ENCODE measurements at places on chromosomes 2 and 18.

DNA sequence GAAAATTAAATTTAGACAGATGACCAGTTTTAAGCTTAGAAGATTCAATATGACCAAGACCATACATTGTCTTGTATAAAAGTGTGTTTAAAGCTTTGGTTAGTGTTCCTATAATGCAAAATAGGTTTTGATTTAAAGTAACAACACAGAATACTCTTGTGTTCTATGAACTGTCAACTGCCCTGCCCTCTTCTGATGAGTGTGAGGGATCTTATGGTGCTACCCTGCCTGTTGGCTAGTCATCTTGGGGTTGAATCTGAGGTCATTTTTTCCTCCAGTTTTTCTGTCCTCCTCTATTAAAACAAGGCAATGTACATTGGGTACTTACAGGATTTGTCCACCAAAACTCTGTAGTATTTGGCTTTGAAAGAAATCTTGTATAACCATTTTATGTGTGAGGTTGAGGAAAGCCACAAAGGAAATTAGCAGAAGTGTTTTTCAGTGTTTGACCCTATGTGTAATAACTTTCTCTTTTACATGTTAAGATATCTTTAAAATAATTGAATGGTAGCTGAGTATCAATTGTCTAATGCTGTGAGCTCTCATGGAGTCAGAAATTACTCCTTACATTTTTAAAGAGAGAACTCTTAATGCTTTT, 129.1 kb downstream of the SPTBN1 start:
- DNase-seq: no peak

DNA sequence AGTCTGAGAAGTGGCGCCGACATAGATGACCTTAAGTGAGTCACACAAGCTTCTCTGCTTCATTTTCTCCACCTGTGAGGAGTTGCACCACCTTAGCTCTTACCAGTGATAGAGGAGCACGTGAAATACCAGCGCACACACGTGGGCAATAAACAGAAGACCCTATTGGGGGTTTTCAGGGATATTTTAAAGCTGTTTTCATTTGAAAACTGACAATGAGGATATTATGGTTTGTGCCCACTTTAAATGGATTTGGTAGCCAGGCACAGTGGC, 47.3 kb upstream of the FZD7 start:
- DNase-seq: no peak

GRCh38 chr2:8889978-8890377, 52.6 kb upstream of the KIDINS220 start:
- DNase-seq: no peak

DNA sequence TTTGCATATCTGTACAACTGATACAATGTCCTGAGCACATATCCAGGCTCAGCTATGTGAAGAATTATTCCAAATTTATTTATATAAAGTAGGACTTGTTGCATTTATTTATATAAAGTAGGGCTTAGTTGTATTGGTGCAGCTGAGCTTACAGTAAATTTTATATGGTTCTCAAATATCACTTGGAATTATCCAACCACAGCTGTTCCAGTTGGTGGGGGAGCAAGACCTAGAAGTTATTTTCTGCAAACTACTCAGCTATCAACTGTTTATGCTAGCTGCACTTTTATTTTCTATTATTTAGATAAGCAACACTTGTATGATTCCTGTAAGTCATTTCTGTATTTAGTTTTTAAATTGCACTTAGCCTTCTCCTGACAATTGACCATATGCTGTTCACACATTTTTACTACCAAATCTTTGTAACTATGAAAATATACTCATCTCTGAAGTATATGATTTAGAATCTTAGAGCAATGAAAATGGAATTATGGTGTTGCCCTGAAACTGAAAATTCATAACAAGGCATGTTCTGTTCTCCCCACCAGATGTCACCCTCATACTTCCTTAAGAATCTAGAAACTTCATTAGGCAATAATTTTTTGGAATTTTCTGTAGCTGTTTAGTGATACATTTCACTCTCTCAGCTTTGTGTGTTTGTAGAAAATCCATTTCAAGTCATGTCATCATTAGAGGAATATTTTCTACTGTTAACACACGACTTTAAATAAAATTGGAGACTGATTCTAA, 157.0 kb upstream of the CBLN2 start:
- DNase-seq: no peak

DNA sequence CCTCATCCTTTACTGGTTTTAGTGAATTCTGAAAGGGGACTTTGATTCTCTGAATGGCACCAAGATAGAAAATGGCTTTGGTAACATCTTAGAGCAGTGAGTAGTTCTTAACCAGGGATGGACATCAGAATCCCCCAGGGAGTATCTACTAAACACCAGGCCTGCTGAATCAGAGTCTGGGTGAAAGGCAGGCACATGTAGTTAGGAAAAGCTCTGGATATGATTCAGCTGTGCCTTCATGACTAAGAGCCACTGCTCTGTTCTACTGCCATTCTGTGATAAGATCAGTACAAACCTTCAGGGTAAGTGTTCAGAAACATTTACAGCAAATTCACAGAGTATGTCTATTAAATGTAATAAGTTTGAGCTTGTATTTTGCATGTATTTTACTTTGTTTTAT, 46.2 kb upstream of the B3GNT2 start:
- no peak for DNase-seq

DNA sequence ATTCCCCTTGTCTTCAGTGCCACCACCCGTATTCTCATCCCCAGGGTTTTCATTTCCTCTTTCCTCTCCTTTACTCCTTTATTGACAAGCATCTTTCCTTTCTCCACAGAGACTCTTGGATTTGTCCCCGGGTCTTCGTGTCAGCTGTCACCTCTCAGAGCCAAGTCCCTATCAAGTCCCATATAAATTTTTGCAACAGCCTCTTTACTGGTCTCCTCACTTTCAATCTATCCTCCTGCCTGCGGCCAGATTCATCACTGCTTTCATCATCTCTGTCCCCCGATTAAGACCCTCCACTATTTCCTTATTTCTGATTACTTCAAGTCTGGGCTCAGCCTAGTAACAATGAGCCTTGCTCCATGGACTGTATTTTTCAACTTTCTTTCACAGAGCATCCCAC, 113.8 kb downstream of the CTAGE1 start:
- DNase-seq: no peak

GRCh38 chr18:36365836-36366775, 68.6 kb downstream of the FHOD3 start:
- no peak for DNase-seq

- DNase-seq: no peak
These were observed 83.4 kb upstream of the PELI1 start for GRCh38 chr2:64227603-64228125.

DNA sequence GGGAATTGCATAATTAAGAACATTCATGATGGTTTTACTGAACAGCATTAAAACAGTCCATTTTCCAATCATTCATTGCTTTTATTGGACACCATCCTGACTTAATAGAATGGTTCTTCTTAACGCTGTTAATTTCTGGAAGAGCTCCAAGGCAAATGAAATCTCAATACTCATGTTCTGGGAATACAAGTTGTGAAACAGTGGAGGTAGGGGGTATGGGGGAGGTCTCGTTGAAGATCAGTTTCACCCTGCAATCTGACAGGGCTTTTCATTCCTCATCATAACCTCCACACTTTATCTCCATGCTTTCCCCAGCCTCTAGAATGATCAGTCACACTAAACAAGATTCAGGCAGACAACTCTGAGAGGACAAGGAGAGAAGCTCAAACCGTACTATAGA, 113.6 kb downstream of the ETAA1 start:
- no peak for DNase-seq

GRCh38 chr18:36348971-36349417, 51.5 kb downstream of the FHOD3 start:
- no peak for DNase-seq

GRCh38 chr2:138700716-138701115, 79.5 kb downstream of the NXPH2 start:
- no peak for DNase-seq

DNA sequence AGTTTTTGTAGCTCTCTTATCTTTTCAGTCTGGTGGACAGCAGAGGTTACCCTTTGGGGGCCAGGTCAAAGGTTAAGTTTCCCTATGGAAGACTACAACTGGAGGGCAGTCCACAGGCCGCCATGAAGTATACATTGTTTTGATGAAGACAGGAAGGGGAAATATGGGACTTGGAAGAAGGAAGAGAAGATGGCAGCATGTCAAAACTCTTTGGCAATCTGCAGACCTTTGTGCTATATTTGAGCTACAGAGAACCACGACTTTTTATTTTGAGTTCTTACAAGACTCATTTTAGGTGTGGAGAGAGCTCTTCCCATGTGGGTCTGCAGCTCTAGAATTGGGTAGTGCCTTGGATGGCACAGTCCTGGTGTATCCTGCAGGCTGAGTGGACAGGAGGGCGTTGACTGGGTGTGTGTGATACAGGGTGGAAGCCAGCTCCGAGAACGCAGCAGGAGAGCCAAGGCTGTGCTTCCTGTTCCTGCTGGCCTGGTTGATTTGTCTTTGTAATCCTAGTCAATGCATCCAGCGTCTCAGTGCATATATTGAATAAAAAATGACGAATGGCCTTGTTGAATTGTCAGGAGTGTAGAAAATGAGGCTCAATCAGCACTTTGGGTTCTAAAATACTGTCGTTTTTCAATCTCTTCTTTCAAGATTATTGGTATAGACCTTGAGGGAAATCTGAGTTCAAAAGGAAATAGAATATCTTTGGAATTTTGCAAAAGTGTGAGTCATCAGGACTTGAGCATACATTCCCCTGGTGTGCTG, 11.5 kb downstream of the ITGA6 start:
- no peak for DNase-seq

GRCh38 chr18:72470391-72470790, 73.8 kb downstream of the CBLN2 start:
- DNase-seq: no peak

- DNase-seq: no peak
These were observed 44.3 kb upstream of the TMEM87B start for GRCh38 chr2:112010751-112011150.

DNA sequence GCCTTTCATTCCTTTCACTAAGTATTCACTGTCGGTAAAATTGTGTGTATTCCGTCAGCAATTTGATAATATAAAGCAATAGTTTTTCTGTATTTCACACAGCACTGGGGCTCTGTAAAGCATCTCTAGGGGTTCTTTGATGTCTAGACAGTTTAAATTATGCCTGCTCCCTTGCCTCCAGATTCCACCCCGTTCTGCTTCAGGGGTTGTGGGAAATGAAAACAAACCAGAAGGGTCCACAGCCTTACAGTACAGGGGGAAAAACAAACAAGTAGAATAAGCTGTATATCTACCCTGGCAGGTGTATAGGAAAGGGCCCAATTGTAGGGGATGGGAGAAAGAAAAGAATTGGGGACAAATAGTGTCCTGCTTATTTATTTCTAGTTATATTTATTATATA, 63.1 kb downstream of the ASXL3 start:
- no peak for DNase-seq

GRCh38 chr2:32882816-32883810, 63.6 kb upstream of the LTBP1 start:
- no peak for DNase-seq

DNA sequence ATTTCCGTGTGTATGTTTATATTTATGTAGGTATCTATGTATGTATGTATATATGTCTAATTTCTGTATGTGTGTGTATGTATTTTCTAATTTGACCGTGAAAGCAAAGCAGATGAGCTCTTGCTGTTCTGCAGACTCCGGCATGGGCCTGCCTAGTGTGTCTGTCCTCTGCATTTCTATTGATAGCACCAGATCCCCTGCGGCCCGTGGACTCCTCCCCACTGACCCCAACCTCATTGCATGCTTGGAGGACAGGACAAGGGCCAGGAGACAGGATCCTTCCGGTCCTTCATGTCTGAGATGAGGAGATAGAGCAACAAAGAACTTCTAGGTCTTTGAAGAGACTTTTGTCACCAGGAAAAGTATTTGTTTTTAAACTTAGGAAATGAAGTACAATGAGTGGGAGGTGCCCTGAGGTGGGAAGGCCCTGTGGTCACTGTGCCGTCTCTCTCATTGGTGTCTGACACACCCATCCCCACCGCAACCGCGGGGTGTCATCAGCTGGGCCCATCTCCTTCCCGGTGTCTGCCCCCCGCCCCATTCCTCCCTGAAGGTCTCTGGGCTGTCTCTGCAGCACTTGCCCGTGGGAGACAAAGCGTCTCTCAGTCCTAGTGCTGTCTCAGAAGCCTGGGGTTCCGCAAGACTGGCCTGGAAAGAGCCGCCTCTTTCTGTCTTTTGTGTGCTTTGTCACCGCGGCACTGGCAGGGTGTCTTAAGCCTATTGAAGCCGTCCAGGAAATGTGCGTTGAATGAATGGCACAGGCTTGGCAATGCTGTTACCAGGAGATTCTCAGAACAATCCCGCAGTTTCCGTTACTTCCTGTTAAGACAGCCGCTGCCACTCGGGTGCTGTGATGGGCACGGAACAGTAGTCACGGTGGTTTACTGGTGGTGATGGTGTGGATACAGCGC, 216.4 kb downstream of the AGAP1 start:
- DNase-seq: no peak

DNA sequence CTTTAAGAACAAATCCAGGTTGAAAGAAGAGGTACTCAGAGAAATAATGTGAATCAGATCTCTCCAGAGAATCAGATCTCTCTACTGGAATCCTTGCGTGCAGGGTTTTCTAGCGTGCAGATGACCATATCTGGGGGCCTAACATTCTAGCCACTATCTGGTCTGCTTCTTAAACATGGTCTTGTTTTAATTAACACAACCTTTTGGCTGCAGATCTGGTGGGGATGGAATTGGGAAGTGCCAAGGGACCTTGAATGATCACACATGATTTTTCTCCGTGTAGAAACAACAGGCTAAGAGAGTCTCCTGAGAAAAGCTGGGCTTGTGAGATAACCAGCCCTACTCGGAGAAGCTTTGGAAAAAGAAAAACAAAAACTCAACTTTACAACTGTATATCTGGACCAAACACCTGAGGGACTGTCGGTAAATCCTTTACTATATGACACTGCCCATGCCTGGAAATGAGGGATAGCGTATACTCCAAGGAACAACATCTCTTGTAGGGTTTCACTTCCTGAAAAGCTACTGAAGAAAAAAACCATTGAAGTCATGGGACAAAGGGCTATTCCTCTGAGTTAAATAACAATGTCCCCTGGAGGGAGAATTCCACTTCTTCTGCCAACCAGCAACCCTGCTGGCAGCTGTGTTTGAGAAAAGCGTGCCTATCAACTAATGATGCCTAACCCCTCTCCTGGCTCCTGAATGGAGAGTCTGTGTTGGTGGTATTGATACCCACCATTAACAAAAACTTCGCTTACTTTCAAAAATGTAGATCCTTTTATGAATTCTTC, 171.0 kb upstream of the REV1 start:
- DNase-seq: no peak

GRCh38 chr2:28447943-28448792, 47.7 kb upstream of the PLB1 start:
- no peak for DNase-seq

DNA sequence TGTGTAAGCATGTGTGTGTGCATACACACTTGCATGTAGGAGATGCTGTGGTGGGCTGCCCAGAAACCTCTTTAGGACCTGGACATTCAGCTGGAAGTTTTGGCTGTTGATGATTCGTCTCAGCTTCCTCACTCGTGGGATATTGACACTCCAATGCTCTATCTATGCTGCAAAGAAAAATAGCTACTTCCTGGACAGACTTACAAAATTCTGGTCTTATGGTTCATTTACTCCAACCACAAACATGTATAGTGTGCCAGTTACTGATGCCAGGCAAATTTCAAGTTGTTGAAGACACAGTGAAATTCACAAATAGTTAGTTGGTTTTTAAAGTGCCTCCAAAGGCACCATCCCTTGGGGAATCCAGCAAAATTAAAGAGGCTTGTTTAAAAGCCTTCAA, 882.6 kb downstream of the CPS1 start:
- DNase-seq: no peak

- no peak for DNase-seq
These were observed 36.9 kb downstream of the MSH6 start for GRCh38 chr2:47819834-47820233.

Data from OCI-LY7 (cell line).